ENCODE measurements at places on chromosomes 3 and 15.

- peak; percentile 85 for DNase-seq
These were observed 14.3 kb downstream of the RHOA start for GRCh38 chr3:49397470-49397869.

DNA sequence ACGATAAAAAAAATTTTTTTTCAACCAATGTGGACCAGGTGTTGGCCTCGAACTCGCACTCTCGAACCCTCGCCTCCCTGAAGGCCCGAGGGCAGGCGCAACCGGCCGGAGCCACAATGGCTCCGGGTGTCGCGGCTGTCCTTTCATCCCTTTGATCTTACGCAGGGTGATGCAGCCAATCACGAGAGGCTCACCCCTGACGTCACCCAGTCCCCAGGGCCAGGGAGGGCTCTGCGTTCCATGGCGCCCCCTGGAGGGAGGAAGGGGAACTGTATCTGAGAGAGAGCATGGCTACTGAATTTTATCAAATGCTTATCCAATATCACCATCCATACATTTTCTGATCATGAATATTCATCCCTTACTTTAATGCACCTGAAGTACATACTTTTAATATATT, 15.4 kb upstream of the GMNC start:
- peak; percentile 18 for DNase-seq

- DNase-seq: no peak
These were observed 87.5 kb upstream of the ATP13A5 start for GRCh38 chr3:193465992-193466608.

DNA sequence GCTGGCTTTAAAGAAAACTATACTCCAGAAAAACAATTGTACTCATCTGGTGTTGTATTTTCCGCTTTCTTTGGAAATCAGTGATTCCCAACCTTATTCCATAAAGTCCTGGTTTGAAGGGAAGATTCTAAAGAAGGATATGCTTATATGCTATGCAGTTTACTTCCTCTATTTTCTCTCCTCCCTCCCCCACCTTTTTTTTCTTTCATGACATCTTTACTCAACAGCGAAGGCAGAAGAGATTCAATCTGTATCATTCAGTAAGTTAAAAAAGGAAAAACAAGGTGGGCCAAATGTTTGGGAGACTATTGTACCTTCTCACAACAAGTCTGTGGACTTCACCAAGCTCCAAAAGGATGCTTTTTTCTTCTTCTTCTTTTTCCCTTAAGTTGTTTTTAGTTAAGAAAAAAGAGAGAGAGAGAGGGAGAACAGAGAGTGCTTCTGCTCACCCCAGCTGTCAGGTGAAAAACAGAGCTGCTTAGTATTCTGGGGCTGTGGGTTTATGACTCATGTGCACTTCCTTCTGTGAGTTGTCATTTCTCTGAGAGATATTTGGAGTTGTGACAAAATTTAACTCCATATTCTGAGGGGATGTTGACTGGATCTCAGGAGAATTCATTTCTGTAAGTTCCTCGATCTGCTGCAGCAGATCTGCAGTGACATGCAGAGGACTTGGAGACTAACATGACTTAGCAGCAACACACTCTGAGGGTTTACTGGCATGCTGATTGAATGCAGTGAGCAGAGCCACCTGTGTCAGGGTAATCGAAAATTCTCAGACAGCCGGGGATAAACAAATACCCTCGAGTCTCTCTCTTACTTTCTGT, 70.7 kb downstream of the SSR3 start:
- peak; percentile 56 for DNase-seq

GRCh38 chr3:167350245-167350862, 29.7 kb downstream of the ZBBX start:
- no peak for DNase-seq
